ENCODE measurements at places on chromosomes 5 and 9.

- DNase-seq, result no peak
Measured at GRCh38 chr5:1500411-1501091, 23.2 kb downstream of the LPCAT1 start.

- DNase-seq, result peak; percentile 31
Measured at GRCh38 chr9:744790-745484, 96.6 kb upstream of the DMRT1 start.

- no peak for DNase-seq
Measured at GRCh38 chr5:149667829-149668330, 62.2 kb upstream of the PPARGC1B start.

GRCh38 chr5:124176692-124177091, 569.7 kb downstream of the ZNF608 start:
- peak; percentile 8 for DNase-seq

GRCh38 chr9:133130685-133131244, 9.7 kb upstream of the RALGDS start:
- no peak for DNase-seq

- DNase-seq, result no peak
Measured at GRCh38 chr5:128085413-128085812, 1.8 kb downstream of the SLC12A2 start.

DNA sequence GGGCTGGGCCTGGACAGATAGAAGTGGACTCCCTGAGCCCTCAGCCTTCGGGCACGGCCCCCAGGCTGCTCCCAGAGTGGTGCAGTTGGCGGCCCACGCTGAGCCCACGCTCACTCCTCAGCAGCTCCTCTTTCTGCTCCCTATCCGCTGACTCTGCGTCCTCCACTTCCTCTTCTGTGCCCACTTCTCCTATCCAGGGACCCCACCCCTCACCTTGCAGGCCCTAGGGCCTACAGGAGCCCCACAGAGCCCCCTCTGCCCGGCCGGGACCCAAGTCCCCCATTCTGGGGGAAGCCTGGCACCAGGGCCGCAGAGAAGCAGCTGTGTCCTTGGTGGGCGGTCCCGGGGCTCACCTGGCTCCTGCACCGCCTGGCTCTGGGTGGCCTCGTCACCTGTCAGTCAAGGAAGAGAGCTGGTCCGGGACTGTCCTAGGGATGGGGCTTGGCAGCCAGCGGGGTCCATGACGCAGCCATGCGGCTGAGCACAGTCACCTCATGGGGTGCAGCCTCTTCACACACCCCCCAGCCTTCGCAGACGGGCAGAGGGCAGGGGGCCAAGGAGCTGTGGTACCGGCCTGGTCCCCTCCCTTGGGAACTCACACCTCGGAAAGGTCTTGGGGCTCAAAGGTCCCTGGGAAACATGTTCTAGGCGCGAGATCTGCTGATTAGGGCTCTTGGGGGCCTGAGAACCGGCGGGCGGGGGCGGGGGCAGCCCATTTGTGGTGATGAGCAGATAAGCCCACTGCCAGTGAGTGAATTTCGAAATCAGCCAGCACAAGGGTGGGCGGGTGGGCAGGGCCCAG, 5.4 kb upstream of the NRARP start:
- peak; percentile 64 for DNase-seq

- peak; percentile 89 for DNase-seq
Measured at GRCh38 chr9:107866711-107867311, 377.2 kb upstream of the KLF4 start.

DNA sequence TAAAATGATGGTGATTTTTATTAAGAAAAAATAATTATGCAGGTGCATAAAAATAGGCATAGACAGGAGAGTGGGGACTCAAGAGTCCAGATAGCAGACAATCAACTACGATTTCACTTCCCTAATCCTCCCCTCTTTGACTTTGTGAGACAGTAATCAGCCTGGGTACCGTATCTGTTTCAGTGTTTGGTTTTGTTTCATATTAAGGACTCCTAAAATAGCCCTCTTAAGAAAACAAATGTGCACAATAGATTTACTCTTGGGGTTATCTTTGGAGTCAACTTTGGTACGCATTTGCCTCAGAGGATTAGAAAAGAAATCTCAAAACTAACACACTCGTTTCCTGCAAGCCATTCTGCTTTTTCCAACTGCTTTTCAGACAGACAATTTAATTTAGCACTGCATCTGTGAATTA, 96.3 kb downstream of the ZNF608 start:
- DNase-seq, result no peak

- no peak for DNase-seq
Measured at GRCh38 chr9:123488722-123489321, 132.8 kb downstream of the CRB2 start.

- no peak for DNase-seq
Measured at GRCh38 chr5:22649074-22649473, 204.1 kb downstream of the CDH12 start.

- no peak for DNase-seq
Measured at GRCh38 chr9:15936306-15936921, 383.6 kb downstream of the CCDC171 start.

DNA sequence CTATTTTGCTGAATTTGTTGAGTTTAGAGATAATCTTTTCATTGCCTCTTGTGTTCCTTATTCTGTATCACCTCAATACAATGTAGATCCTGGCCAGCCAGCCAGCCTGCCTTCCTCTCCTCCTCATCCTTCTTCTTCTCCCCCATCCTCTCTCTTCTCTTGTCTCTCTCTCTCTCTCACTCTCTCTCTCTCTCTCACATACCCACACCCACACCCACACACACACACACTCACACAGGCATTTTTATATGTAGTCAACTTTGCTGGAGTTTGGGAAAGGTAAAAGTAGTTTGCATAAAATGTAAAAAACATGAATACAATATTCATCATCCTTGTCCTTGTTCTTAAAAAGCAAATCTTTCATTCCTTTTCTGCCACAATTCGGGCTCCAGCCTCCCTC, 60.5 kb downstream of the ZFAND5 start:
- DNase-seq, result no peak

GRCh38 chr5:68460147-68460798, 244.7 kb downstream of the PIK3R1 start:
- DNase-seq, result peak; percentile 75

- DNase-seq, result no peak
Measured at GRCh38 chr5:122507045-122507444, 195.0 kb downstream of the SNCAIP start.

DNA sequence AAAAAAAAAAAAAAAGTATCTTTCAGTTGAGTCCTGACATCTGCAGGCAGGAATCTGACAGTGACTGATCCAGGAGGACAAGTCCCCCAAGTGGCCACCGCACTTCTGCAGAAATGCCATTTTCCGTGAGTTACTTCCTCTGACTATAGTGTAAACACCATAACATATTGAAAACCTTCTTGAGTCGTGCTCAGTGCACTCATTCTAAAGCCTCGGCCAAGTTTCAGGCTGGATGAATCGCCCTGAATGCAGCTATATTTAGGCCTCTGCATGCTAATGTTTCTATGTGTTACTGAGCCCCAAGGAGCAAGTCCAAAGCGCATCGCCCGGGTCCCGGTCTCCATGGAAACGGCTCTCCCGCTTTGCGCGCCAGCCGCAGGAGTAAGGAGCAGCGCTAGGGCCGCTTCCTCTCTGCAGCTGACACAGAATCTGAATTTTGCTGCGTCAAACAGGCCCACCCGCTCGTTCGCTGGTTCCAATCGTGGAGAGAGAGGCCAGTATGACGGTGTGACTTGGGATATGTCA, 335.4 kb downstream of the MSX2 start:
- DNase-seq, result no peak

DNA sequence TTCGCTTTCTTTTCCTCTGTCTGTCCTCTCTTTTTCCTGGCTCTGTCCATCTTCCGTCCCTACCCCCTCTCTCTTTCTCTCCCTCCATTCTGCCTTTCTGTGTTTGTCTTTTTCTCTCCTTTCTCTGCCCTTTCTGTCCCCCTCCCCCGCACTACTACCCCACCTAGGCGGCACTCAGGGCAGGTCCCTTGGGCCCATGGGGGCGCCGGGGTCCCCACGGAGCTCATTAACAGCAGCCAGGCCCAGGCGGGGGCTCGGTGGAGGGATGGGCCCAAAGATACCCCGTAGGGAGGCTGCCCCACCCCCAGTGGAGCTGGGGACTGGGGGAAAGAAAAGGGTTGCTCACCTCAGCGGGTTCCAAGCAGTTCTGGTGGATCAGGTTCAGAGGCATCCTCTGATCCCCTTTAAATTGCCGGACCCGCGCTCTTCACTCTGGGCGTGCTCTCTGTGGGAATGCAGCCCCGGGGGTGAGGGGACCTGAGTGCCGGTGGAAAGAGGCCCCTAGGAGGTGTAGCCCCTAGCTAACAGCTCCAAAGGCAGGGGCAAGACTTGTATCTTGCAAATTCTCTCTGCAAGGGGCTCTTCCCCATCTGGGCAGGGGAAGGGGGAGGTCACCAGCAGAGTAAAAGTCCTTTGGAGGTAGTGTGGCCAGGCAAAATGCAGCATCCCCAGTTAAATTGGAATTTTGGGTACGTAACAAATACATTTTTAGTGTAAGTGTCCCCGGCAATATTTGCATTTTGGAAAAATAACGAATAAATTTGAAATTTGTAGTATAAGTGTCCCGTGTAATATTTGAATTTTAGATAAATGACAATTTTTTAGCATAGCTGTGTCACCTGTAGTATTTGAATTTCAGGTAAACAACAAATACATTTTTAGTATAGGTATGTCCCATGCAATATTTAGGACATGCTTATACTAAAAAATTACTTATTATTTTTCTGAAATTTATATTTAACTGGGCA, 7.4 kb downstream of the LHX2 start:
- no peak for DNase-seq

DNA sequence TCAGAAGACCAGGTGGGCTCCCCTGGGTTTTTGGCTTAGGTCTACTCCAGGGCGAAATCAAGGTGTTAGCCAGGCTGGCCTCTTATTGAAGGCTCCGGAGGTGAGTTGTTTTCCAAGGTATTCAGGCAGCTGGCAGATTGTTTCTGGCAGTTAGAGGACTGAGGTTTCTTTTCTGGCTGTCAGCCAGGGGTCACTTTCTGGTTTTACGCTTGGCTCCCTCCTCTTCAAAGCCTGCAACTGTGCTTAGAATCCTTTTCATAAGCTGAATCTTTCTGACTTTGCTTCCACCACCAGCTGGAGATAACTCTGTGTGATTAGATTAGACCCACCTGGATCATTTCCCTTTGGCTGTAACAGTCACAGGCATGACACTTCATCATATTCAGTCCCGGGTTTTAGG, 24.6 kb downstream of the RFK start:
- DNase-seq, result no peak

- no peak for DNase-seq
Measured at GRCh38 chr9:125258160-125258785, 3.4 kb upstream of the GAPVD1 start.

- DNase-seq, result no peak
Measured at GRCh38 chr5:172229904-172230303, 35.9 kb downstream of the EFCAB9 start.

GRCh38 chr9:6628704-6629103, 16.8 kb downstream of the GLDC start:
- DNase-seq, result peak; percentile 25

DNA sequence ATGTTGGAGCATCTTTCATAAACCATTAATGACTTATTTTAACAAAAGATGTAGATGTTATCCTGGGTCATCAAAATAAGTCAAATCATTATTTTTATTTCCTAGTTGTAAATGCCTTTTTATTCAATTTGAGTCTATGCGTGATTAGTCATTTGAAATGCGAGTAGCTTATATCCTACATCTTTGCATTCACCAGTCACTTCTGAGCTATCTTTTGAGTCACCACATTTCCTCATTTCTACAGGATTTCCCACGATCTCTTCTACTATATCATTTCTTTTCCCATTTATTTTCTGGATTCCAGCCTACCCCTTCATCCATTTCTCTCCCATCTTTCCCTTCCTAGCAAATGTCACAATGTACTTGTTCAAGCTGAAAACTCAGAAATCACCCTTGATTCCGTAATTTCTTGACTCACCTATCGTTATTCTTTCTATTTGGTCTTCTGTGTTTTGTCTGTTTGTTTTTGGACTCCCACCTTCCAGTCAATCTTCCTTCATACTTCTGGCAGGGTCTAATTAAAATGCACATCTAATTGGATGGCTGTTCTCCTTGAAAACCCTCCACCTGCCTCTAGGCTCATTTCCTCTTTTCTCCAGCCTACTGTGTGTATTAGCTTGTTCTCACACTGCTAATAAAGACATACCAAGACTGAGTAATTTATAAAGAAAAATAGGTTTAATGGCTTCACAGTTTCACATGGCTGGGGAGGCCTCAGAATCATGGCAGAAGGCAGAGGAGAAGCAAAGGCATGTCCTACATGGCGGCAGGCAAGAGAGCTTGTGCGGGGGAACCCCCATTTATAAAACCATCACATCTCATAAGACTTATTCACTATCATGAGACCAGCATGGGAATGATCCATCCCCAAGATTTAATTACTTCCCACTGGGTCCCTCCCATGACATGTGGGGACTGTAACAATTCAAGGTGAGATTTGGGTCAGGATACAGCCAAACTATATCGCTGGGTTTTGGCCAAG, 112.4 kb downstream of the MEF2C start:
- DNase-seq, result no peak

- DNase-seq, result no peak
Measured at GRCh38 chr9:123162791-123163345, 105.5 kb downstream of the STRBP start.

- no peak for DNase-seq
Measured at GRCh38 chr9:27202056-27202455, 93.0 kb downstream of the TEK start.

- DNase-seq, result no peak
Measured at GRCh38 chr9:98834386-98834785, 26.9 kb downstream of the GALNT12 start.

DNA sequence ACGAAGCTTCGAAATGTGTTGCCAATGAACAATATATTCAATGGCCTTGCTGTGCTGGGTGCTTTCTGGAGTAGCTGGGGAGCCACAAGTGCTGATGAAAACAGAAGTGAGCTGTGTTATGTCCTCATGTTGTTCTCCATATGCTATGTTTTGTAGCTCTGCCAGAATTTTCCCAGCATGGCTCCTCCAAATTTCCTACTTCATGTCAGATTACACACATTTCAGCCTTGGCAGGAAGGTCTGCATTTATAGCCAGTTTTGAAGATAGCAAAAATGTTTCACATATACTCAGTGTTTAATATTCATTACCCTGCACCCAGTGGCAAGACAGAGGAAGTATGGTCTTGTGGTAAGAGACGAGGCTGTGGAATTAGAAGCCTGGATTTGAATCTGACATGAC, 22.6 kb upstream of the NMUR2 start:
- no peak for DNase-seq

DNA sequence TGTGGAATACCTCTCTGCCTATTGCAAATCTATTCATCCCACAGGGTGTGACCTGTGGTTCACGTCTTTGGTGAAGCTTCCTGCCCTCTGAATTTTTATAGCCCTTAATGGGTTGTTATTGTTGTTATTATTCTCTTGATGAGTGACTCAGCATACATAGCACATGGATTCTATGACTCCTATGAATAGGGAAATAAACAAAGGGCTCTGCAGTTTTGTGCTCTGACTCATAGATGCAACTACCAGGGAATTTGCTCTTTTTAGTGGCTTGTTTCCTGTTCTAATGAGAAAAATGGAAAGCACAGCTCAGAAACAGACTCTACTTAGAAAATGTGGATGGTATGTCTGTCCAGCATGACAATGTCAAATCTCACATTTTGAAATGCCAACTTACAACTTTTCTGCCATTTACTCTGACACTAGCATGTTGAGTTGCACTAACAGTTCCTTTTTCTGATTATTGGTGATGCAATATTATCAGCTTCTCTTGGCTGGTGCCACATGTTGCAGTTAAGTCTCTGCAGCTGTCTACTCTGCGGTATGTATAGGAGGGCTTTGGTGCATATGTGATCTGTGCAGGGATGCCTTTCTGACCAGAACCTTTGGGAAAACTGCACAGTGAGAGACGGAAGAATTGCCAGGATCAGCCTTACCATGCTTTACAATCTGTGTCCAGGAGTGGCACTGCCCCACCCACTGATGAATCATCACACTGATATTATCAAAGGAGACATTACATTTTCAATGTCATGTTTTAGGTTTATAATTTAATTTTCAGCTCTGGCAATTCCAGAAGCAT, 996.4 kb upstream of the WWC1 start:
- DNase-seq, result no peak

Measured in NB4 (cell line).